Stomach (tissue), 19 donors: ENCODE measurements at places on chromosomes 6 and 20. TPM values are rescaled to one million over a fixed set of nuclear protein-coding genes. Genes with fewer than 3 reads are reported as not detected.

GRCh38 chr6:96923871-96924493 is 546 bp upstream of the KLHL32 start:
- DNase-seq: no peak

ATP5F1E gene
- 20.4 TPM for total RNA-seq

PKIB gene
- total RNA-seq: 12.8 TPM

MAN1A1 gene
- total RNA-seq: 123 TPM

- DNase-seq: no peak
These were observed 7.0 kb downstream of the UNC93A start for GRCh38 chr6:167298127-167298526.

EPHA7 gene
- total RNA-seq: 14.1 TPM

C6orf58 gene
- 2.3 TPM for total RNA-seq

DNA sequence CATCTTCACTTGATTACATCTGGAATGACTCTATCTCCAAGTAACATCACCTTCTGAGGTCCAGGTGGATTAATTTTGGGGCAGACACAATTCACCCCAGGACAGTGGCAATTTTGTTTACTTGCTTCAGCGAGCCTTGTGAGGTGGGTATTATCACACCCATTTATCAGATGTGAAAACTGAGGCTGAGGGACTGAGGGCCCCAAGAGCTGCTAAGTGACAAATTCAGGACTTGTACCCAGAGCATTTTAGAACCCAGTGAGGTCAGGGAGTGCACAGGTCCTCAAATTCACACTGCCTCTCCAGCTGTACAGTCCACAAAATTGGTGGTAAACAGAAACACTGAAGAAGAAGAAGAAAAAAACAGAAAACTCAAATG is 125.2 kb upstream of the PMEPA1 start:
- no peak for DNase-seq

- no peak for DNase-seq
These were observed 3.8 kb upstream of the DSP start for GRCh38 chr6:7537565-7538174.

WFDC2 gene
- 72.6 TPM for total RNA-seq

ARFGEF3 gene
- 44.6 TPM for total RNA-seq

HCK gene
- total RNA-seq: 1.8 TPM

TNFRSF6B gene
- total RNA-seq: 2.0 TPM

GRCh38 chr6:28134015-28134414 is 7.7 kb upstream of the ZKSCAN8 start:
- DNase-seq: no peak

PRDM1 gene
- 22.7 TPM for total RNA-seq
